ENCODE measurements at places on chromosomes 11 and 22. TPM values are rescaled to one million over a fixed set of nuclear protein-coding genes. Genes with fewer than 3 reads are reported as not detected.

DNA sequence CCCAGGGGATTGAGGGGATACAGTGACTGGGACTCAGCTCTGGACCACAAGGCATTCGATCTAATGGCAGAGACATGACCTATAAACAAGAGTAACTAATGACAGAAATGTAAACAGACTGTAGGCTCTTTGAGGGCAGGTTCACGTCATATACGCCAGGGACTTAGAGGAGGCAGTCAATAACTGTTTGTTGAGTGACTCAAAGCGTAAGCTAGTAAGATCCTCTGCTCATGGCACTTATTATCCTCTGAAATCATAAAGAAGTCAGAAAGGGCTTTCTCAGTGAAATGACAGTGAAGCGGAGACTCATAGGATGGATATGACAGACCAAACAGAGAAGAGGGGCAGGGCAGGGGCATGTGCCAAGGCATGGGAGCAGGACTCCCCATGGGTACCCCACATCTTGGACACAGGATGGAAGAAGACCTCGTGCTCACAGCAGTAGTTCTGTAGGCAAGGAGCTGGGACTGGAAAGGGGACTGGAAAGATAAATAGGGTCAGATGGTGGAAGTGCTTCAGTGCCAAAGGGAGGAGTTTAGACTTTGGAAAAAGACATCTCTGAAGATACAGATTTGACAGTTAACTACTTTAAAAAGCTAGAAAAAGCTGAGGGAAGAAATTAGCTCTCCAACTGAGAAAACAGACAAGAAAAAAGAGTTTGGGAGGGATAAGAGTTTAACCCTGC lies 72.7 kb downstream of the SLC1A2 start:
- DNase-seq = no peak

Gene SAA2
- polyA plus RNA-seq = not detected

Gene PPP6R2
- polyA plus RNA-seq = 60.1 TPM

DNA sequence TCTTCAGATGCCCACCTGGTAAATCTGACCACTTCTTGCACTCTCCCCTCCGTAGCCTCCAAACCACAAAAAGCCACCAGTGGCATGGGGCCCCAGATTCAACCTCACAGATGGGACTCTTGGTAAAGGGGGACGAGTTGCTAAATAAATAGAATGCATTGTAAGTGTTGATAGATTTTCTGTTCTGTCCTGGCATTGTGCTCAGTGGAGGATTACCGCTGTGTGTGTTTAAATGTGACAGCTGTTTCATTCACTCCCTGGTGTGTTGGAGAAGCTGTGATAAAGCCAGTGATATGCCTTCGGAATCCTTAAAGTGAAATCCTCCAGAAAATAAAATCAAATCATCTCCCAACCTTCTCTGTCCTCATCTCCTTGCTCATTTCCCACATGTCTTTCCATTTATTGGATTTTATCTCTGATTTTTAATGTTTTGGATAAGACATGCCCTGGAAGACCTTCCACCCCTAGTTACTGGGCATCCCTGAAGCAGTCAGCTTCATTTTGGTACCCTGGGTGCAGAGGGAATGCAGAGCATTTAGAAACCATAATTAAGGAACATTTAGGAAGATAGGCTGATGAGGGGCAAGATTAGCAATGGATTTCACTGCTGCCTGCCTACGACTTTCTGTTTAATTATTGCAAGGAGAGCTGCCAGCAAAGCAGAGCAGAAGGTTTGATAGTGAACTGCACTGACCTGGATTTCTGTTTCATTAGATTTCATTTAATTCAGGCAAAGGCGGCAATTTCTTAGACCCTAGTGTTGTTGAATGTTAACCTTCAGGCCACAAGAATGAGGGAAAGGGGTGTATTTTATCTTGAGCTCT lies 460.9 kb upstream of the KIRREL3 start:
- DNase-seq = peak; percentile 13

- no peak for DNase-seq
These were observed 5.7 kb downstream of the CELSR1 start for GRCh38 chr22:46531581-46532175.

Gene ZNF70
- polyA plus RNA-seq = 9.7 TPM

- DNase-seq = peak; percentile 90
These were observed at the start of gene AQP11 for GRCh38 chr11:77589521-77590193. Gene AQP11 (plus strand): TSS chr11:77589953. CDS start chr11:77589993, 40 bp downstream.

GRCh38 chr11:55481416-55481815 lies 72.9 kb upstream of the OR4C15 start:
- DNase-seq = no peak

DNA sequence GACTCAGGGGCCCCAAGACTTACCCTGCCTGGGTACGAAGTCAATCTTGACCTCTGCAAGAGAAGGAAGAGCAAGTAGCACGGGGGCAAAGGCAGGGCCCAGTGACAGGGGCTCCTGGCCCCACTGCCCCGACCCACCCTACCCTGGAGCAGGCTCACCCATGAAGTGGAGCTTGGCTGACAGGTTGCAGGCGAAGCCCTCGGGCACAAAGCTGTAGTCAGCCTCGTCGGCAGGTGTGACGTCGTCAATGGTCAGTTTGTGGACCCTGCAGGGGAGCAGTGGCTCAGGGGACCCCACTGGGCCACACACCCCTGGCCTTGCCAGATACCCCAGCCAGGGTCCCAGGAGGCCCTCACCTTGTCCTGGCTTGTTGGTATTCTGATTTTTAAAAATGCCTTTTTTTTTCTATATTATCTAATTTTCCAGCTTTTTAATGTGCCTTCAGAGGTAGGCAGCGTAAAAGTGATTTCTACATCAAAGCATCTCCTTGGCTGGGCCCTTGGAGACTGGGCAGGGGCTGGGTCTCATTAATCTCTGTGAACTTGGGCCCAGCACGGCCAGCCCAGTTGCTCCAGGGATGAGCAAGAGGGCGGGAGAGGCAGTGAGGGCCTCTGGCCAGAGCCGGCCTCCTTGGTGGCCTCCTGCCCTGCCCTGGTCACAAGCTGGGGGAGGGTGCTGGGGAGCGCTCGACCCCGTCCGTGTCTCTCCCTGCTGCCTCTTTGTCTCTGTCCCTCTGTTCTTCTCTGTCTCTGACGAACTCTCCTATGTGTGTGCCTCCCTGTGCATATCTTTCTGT lies 11.3 kb downstream of the MYBPC3 start:
- DNase-seq = no peak

- DNase-seq = no peak
These were observed 7.6 kb upstream of the CCKBR start for GRCh38 chr11:6251990-6252473.

- no peak for DNase-seq
These were observed 48.3 kb downstream of the ARHGEF12 start for GRCh38 chr11:120384476-120384875.

DNA sequence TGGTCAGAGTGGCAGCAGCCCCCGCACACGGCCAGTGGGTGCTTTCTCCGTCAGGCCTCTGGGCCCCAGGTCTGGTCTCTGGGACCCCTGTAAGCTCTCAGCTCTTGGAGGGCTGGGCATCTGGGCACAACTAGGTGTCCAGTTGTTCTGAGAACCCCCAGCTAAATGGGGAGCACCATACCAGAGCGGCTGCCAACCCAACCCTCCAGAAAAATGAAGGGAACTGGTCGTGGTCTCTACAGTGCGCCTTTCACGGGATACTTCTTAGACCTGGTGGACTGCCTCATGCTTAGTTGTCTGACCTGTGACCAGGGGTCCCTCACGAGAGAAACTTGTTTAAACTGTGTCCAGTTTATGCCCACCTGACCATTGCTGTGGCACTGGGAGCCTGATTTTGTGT lies 104.9 kb downstream of the BCR start:
- no peak for DNase-seq

GRCh38 chr11:35313760-35314153 lies 105.6 kb downstream of the SLC1A2 start:
- no peak for DNase-seq

- peak; percentile 97 for DNase-seq
These were observed at the start of gene ACCS for GRCh38 chr11:44065841-44066731. Gene ACCS (plus strand): TSS chr11:44066270. CDS start chr11:44067628, 1,358 bp downstream.

GRCh38 chr11:101880222-101880621 lies 34.6 kb upstream of the CEP126 start:
- DNase-seq = no peak

DNA sequence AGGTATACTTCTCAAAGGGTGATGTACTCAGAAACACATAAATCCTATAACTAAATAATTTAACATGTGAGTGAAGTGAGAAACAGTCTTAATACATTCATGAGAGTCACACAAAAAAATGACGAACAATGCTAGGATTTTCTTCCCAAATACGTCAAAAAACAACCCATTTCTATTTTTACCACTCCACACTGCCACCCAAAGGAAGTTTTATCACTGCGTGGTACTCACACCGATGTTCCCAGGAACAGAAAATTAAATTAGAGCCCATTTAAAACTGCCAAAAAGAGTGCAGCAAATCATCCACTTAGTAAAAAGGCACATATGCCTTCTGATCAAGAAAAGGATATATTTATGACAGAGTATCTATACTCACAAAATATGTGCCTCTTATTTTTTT lies 710.9 kb upstream of the FAT3 start:
- DNase-seq = no peak

DNA sequence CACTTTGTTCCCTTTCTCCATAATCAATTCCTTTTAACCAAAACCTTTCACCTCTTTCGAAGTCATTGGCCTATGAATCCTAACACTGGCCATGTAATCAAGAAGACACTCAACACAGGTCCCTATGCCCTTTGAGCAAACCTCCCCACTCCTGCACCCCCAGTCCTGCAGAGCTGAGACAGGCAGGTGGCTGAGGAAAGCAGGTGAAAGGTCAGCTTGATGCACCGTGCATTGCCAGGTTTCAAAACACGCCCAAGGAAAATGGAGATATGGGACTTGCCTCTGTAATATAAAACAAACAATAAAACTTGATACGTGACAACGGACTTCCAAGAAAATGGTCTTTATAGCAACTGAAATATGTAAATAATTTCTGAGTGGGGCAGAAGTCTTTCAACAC lies 10.6 kb downstream of the CPT1A start:
- no peak for DNase-seq

DNA sequence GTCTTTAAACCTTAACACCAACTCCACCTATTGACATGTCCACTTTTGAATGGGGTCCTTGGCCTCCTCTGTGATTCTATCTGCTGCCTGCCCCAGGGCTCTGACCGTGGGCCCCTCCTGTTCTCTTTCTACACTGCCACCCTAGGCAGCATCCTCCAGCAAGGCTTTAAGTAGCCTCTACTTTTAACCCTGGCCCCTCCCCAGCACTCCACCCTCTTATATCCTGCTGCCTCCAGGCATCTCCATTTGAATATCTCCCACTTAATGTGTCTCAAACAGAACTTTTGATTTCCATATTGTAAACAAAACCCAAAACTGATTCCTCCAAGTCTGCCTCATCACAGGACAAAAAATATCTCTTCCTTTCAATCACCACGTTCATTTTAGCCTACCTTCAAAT lies 90.5 kb upstream of the ARHGAP32 start:
- DNase-seq = no peak

Gene OR8D4
- polyA plus RNA-seq = not detected

Gene PRR33
- 0.10 TPM for polyA plus RNA-seq

Gene GPR83
- polyA plus RNA-seq = 0.36 TPM

Gene DEUP1
- 3.6 TPM for polyA plus RNA-seq

DNA sequence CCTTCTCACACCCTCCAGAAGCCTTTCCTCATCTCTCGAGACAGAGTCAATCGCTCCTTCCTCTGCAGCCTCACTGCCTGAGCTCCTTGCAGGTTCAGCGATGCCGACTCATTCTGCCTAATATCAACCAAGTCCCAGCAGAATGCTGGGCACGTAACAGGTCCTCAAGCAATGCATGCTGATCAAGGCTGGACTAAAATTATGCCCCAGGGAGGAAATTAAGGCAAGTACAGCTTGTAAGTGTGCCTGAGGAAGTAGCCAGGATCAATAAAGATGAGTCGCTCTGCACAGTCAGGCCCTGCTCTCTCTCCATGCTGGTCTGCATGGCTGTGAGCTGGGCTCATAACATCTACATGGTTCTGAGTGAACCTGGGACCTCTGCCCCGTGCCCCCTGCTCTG lies 25.6 kb upstream of the NRIP3 start:
- DNase-seq = no peak

- DNase-seq = peak; percentile 52
These were observed 838 bp downstream of the BCL9L start for GRCh38 chr11:118924591-118925585.

Gene THRSP
- 0.69 TPM for polyA plus RNA-seq

GRCh38 chr11:126305699-126306098 lies 1.8 kb downstream of the DCPS start:
- no peak for DNase-seq

Gene SLC37A2
- 3.0 TPM for polyA plus RNA-seq

GRCh38 chr22:33076343-33076742 lies 18.2 kb upstream of the SYN3 start:
- peak; percentile 26 for DNase-seq

Gene LYVE1
- 165 TPM for polyA plus RNA-seq

DNA sequence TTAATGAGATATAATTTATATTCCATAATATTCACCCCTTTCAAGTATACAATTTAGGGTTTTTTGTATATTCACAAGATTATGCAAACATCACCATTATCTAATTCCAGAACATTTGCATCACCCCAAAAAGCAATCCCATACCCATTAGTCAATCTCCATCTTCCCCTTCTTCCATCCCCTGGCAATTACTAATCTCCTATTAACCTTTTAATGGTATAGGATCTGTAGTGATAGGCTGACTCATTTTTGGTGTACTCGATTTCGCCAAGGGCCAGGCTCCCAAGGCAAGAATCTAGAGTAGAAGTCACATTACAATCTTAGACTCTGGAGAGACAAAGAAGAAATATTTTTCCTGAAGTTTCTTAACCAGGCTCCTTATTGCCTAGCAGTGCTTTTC lies 113.4 kb downstream of the GAB2 start:
- DNase-seq = no peak

Gene PGA5
- 0.40 TPM for polyA plus RNA-seq

DNA sequence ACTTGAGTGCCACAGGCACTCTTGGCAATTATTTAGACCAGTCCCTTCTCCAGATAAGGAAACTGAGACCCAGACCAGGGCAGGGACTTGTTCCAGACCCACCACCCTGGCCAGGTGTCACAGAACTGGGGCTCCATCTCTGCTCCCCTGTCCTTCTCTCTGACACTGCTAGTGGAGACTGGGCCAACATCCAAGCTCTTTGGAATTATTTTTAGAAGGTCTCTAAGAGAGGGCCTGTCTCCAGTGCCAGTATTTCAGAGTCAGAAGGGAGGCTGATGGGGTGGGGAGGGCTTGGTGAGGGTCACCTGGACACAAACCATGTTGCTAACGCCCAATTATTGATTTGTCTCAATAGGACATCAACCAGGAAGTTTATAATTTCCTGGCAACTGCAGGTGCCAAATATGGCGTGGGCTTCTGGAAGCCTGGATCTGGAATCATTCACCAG lies 32.7 kb downstream of the POLR3H start:
- no peak for DNase-seq

GRCh38 chr11:114257621-114258558 lies 38.3 kb upstream of the NNMT start:
- peak; percentile 56 for DNase-seq

GRCh38 chr22:40181323-40181722 lies 3.6 kb downstream of the TNRC6B start:
- no peak for DNase-seq

GRCh38 chr22:40334060-40334459 lies 12.2 kb upstream of the ADSL start:
- DNase-seq = no peak

DNA sequence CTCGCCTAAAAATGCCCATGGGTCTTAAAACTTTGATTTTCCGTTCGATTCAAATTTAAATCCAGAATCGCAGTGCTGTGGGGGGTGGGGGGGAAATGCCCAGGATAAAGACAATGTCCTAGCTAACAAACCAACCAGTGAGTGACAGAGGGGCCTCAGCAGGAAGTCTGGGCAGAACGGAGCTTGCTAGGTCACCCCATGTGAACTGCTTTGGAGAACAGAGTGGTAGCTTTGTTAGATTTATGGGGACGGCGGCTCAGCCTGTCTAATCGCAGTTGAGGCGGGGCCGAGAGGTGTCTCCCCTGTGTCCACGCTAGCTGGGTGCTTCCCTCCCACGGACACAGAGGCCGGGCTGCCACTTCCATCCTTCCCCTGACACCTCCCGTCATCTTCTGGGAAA lies 243.9 kb downstream of the CTTN start:
- peak; percentile 39 for DNase-seq

Measured in left lung (tissue), 14 donors.